NCI-H1436 treated with DMSO at 0.1 percent for 48 hours (cell line): ENCODE measurements at places on chromosomes 7 and 10.

GRCh38 chr7:46682836-46683624 is 762.0 kb upstream of the IGFBP3 start:
- DNase-seq = no peak

DNA sequence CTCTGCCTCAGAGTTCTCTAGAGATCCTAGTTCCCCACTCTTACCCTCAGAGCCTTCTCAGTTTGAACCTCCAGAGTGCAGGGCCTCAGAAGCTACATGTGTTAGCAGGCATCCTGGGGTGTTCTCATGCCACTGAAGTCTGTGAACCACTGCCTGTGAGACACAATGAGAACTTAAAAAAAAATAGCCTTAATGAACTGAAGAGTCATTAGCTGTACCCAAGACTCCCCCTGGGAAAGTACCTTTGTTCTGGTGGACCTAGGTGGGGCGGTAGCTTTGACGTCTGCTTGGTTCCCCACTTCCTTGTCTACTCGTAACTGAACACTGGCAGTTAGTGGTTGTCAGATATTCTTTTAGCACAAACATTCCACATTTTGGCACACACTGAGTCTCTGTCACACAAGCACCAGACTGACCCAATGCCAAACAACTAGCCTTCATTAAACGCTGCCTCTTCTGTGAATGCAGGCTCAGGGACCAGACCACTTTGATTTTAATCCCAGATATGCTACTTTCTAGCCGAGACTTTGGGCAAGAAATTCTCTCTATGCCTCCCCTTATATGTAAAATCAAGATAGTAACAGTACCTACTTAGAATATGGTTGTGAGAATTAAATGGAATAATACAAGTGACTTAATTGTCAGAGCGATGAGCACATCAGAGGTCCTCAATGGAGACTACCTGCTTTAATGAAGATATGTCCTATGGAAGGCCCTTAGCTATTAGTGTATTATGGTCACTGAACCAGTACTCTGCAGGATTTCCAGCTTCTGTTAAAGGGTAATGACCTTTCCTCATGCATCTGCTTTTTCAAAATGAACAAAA is 75.3 kb upstream of the CC2D2B start:
- no peak for DNase-seq

GRCh38 chr10:78492424-78492823 is 458.8 kb downstream of the RPS24 start:
- DNase-seq = no peak

DNA sequence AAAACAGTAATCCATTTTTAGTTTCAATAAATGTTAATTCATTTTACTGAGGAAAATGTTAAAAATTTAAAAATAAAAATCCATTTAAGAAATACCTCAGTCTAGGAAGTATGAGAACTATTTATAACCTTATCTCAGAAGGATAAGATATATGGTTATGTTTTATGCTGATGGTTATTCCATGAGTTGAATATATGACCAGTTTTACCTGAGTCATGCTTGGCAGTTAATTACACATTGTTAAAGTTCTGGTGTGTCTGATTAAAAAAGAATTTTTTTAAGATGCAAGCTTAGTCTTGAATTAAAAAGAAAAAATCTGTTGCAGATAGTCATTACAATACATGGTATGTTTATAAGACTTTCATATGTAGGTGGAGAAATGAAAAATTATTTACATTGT is 191.7 kb downstream of the ARL4A start:
- DNase-seq = no peak

GRCh38 chr10:14062528-14063260 is 268.0 kb downstream of the FRMD4A start:
- no peak for DNase-seq

GRCh38 chr7:122884186-122884585 is 2.1 kb downstream of the CADPS2 start:
- peak; percentile 37 for DNase-seq

GRCh38 chr10:121085367-121085766 is 234.2 kb downstream of the WDR11 start:
- no peak for DNase-seq

- no peak for DNase-seq
Observed at GRCh38 chr7:17631061-17631460, 309.2 kb downstream of the SNX13 start.

DNA sequence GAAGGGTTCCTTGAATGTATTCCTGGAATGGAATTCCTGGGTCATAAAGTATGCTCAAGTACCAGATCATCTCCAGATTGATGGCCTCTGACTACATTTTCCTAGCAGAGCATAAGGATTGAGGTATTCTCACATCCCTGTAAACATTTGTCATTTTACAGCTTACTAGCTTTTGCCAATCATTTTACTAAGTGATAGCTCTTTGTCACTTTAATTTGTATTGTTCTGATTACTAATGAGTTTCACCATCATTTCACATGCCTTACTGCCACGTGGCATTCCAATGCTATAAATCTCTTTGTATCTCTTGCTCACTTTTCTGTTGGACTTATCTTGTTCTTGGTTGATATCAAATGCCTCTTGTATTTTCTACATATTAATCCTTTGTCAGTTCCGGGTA is 68.6 kb upstream of the CACNB2 start:
- no peak for DNase-seq

- no peak for DNase-seq
Observed at GRCh38 chr7:128795129-128795528, 3.4 kb downstream of the CCDC136 start.

GRCh38 chr10:106722524-106722923 is 442.0 kb downstream of the SORCS1 start:
- DNase-seq = no peak

DNA sequence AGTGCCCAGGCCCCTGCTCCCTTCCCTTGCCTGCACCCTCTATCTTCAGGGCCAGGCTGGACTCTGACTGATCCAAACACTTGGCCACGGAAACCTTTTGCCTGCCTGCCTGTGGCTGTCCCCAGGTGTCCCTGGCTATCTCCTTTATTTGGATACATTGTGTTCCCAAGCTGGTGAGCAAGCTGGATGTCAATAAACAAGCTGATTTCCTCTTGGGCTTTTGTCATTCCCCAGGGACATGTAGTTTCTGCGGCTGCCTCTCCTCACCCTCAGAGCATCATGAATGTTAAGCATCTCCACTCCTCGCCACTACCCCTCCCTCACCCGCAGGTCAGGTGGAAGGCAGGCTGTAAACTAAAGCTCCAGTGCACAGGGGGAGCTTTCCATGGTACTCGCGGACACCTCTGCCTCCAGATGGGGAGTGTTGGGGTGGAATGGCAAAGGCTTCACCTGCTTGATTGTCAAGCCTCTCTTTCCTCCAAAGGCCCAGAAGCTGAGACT is 6.9 kb downstream of the GHRHR start:
- no peak for DNase-seq

DNA sequence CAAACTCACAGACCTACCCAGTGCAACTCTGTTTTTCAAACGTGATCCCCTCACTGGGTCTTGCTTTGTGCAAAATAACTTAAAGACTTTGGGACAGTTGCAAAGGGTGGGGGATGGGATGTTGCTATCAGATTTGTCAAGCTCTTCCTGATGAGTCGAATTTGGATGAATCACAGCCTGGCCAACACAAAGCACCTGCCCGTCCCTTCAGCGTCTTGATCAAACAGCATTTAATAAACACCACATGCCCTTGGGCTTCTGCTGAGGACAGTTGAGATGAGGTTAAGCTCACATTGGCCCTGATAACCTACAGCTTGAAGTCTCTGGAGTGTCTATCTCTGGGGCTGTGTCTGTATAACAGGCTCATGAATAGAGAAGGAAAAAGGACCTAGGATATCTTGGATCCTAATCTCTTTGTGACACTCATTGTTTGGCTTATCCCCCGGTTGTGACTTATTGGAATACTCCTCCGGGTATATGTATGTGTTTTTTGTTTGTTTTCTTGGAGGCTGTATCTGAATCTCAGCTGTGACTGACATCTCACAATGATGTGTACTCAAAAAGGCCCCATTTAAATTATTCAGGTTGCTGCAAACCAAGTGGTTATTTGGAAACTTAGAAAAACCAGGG is 132.6 kb upstream of the NAMPT start:
- DNase-seq = no peak

DNA sequence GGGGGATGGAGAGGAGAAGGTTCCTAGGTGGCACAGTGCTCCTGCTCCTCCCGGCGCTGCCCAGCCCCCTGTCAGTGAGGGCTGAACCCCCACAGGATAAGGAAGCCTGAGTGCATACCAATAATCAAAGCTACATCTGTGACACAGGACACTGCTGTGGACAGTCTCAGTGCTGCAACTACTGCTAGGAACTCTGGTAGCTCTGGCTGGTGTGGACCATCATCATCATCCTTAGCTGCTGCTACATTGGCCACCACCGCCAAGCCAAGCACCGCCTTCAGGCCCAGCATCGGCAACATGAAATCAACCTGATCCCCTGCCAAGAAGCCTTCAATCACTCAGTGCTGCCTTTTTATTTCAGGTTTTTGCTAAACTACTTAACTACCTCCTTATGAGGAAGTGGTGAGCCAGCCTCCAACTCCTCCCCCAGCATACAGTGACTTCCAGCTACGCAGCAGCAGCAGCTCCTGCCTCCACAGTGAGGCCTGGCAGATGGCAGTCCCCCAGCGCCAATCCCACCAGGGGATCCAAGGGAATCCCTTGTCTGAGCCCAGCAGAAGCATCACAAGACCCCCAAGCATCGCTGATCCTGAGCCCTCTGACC is 32.1 kb upstream of the SLC26A4 start:
- DNase-seq = no peak

GRCh38 chr10:79179164-79179956 is 110.6 kb downstream of the ZMIZ1 start:
- peak; percentile 22 for DNase-seq

DNA sequence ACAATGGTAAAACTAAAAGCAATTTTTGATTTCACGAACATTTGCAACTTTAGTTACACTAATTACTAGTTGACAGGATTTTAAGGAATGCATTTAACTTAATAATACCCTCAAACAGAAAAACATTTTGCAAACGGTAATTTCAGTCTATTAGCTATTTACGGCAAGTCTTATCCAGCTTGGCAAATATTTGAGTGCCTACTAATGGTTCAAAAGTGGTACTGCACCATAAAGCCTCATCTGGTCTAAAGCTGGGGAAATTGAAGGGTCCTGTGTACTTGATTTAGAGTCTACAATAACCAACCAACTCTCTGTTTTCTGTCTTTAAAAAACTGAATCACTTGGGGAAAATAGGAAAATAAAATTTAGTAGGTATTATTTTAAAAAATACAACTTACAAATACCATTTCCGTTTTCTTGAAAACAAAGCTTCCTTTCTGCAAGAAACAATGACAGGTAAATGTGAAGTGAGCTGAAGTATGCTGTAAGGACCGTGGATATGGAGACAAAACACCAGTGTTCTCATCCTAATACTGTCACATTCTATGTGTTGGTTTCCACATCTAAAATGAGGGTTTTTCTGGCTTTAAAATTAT is 142.3 kb downstream of the VPS50 start:
- peak; percentile 8 for DNase-seq

DNA sequence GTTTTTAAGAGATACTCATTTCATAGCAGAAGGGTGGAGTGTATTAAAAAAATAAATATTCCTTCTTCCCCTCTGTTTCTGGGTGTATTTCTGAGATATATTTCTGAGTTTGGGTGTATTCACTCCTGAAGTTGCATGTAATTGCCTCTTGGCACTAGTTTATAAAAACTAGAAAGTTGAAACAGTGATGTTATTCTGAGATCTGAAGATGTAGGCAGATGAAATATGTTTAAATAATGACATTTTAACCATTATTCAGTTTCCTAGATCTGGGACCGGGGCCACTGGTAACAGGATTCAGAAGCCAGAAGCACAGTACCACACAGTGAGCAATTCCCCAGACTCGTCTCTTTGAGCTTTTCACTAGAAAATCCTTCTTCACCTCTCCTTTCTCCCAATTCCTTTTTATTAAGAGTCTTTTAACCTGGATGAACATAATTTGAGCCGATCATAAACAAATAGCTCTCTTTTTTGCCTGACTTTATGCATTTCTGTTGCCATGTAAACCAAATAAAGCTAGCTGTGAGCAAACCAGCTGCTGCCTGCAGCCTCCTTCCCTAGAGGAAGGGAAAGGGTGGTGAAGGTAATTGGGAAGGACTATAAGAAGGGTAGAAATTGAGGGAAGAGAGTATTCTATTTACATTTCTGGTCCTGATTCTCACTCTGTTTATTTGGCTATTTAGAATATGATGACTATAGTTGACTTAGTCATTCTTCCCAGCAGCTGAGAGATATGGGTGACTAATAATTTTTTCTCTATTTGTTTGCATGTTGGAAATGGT is 101.8 kb upstream of the STRIP2 start:
- DNase-seq = no peak

DNA sequence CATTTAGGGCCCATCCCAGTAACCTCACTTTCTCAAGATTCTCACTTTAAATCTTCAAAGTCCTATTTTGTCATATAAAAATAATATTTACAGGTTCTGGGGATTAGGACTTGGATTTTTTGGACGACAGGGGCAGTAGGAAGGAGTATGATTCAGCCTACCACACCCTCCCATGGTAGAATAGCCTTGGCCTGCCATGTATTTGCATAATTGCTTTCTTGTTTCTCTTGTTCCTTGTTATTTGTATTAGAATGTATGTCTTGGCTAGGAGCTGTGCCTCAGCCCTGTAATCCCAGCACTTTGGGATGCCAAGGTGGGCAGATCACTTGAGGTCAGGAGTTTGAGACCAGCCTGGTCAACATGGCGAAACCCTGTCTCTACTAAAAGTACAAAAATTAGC is 92.5 kb downstream of the ELAPOR2 start:
- DNase-seq = no peak

GRCh38 chr10:35442592-35442991 is 106.3 kb downstream of the CCNY start:
- no peak for DNase-seq

DNA sequence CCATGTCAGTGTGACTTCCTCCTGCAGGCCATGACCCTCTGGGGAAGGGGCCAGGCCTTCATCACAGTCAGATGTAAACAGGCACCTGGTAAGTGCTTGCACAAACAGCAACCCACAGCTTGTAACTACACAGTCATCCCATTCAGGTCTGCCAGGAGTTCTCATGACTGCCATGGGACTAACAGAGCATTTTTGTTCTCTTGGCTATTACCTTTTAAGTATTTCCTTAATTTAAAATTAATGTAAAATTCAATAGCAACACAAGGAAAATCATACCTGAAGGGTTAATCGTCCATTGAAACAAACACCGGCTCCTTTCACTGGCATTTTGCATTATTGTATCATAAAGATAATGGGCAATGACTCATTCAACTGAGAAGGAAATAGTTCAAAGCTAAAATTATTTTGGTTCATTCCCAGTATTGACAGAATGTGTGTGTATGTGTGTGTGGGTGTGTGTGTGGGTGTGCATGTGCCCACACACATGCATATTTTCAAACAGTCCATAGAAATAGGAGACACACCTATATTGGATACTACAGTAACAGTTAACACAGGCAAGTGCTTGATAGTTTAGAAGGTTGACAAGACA is 307.9 kb downstream of the WDR11 start:
- DNase-seq = no peak
